ENCODE measurements at places on chromosomes 2 and 18.

DNA sequence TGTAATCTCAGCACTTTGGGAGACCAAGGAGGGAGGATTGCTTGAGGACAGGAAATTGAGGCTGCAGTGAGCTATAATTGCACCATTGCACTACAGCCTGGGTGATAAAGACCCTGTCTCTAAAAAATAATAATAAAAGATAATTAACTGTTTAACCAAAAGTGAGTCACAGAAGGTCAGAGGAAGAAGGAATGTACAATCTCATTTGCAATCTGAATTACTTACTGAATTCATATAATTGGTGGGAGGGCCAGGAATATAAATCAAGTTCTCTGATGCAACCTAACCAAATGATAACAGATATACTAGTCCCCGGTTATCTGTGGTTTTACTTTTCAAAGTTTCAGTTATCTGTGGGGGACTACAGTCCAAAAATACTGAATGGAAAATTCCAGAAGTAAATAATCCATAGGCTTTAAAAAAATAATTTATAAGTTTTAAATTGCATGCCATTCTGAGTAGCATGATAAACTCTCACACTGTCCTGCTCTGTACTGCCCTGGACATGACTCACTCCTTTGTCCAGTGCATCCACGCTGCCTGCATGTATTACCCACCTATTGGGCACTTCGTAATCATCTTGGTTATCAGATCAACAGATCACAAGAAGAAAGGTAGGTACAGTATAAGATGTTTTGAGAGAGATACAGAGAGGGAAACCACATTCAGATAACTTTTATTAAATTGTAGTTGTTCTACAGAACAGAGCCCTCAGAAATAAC lies 12.8 kb upstream of the MATN3 start:
- no peak for DNase-seq

DNA sequence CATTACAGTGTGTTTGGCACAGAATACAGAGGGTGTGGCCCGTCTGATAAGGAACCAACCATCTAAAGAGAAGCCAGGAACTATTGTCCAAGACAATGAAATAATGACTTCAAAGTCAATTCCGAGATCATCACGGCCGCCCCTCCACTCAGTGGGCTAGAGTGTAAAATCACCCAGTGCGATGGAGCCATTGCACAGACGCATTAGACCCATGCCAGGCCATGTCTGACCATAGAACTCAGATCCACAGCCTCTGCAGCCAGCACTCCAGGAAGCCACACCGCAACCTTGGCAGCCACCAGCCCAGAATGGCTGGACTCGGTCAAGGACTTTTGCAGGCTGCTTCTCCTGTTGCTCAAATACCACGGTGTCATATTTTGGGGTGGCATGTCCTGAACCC lies 835.7 kb downstream of the DCDC2C start:
- no peak for DNase-seq

DNA sequence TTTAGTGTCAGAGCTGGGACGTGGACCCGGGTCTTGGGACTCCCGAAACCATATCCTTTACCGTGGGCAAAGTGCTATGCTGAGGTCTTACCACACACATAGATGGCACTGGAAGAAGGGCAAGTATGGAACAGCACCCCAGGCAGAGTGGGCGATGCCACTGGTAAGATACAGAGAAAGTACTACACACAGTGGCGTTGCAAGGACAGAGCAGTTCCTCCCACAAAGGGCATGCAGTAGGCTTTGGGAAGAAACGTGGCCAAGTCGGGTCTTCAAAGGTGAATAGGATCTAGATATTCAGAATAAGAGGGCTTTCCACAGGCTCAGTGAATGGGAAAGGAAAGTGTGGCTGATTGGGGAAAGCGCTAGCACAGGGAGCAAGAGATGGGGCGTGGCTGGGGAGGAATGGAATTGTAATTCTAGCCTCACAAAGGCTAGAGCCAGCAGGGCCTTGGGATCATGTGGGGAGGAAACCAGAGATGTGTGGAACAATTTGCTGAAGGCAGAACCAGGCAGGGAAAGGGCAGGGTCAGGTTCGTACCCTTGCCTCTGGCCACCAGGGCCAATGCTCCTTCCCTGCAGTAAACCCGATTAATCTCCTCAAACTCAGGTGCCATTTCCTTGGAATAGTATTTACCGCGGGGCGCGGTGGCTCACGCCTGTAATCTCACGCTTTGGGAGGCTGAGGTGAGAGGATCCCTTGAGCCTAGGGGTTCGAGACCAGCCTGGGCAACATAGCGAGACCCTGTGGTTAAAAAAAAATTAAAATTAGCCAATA lies 36.0 kb downstream of the PCBP1 start:
- no peak for DNase-seq

DNA sequence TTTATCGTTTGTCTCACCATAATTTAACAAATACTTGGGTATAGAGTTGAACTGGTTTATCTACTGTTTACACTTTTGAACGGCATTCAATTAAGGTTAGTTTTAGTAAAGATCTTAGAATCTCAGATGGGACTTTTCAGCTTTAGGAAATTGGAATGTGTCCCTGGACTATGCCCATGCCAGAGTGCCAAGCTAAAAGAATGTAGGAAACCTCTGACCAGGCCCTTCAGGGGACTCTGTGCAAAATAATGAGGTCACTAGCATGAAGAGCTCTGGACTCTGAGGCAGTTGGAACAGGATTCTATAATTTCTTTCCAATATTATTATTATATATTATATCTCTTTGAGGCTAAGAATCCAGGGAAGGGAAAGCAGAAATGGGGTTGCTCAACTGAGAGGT lies 13.5 kb downstream of the DIS3L2 start:
- no peak for DNase-seq
